GM04504 (cell line): ENCODE measurements at places on chromosomes 16 and 17.

- no peak for DNase-seq
Measured at GRCh38 chr17:70073310-70073709, 1.7 kb upstream of the KCNJ16 start.

- DNase-seq: no peak
Measured at GRCh38 chr17:81537343-81537855, 9.2 kb downstream of the FSCN2 start.

GRCh38 chr16:25691519-25692091 lies at the start of gene HS3ST4:
TSS of gene HS3ST4 (plus strand) at chr16:25691959.
- no peak for DNase-seq

DNA sequence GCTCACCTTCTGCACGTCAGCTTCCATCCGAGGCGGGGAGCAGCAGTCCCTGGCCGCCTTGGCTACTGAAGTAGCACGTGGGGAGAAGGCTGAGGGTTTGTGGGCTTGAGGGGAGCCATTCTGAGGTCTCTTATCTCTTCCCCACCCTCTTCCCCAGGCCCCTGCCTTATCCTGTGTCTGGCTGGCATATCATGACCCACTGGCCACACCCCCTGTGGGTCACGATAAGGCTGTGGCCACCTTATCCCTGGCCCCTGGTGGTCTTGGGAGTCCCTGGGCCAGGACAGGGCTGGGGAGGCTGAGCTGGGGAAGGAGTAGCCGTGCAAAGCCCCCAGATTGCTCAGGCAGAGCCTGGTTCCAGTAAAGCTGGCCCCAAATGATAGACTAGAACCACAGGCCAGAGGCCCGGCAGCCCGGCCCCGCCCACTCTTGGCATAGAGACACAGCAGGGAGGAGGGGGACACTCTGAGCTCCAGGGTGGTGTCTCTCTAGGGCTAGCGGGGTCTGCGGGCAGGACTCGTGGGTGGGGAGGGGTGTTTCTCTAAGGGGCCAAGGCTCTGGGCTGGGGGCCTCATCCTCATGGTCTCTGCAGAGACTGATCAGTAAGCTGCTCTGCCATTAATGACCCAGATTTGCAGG lies 7.6 kb downstream of the SPNS2 start:
- no peak for DNase-seq

DNA sequence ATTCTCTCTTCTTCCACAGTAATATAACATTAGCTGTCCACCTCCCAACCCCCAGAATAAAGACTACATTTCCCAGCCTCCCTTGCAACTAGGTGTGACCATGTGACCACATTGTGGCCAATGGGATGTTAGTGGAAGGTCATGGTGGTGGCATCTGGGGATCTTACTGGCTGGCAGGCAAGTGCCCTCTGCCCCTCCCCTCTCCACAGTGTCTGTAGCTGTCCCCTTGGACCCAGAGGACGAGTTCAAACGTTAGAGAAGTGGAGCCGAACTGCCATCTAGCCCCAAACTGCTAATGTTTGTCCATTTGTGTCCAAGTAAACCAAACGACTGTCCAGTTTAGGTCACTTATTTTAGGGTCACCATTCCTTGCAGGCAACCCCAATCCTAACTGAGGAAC lies 26.6 kb upstream of the KCNG4 start:
- no peak for DNase-seq
